Activated CD4-positive, CD25-positive, alpha-beta regulatory T cell (primary cell): ENCODE measurements at places on chromosomes 13 and 19.

- peak; percentile 9 for DNase-seq
These were observed 10.8 kb upstream of the PDCD5 start for GRCh38 chr19:32570081-32570785.

DNA sequence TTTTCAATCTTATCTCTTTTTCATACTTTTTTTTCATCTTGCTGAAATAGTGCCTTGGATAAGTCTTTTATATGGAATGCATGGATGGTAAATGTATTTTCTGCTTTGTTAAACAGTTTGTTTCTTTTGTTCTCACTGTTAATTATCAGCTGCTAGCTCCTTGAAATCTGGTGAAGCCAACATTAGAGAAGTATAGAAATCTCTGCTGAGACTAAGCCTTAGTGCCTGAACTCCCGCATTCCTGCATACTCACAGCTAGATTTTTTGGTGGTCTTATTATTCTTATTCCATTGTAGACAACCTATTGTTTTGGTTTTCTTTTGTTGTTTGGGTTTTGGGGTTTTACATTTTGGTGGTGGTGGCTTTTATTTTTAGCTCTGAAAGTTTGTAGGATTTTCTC is 48.4 kb downstream of the DNAJC15 start:
- no peak for DNase-seq

DNA sequence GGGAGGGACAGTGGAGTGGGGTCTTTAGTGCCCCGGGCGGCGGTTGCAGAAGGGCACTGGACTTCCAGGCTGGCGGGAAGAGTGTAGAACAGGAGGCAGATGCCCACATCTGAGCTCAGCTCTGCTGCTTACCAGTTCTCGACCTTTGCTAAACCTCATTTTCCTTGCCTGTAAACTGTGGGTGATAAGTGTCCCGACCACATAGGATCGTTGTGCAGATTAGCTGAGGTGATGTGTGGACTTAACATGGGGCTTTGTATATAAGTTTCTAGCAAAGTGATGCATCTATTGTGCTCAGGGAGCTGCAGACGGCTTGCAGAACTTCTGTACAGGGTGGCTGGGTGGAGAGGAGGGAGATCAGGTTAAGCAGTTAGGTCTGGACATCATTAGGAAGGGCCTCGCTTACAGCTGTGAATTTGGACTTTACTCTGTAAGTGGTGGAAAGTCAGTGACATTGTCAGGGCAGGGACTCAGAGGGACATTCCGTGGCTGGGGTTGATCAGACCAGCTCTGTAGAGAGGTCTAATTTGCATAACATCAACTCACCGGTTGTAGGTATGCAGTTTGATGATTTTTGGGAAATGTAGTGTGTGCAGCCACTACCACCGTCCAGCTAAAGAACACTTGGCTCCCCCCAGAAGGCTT is 70.0 kb downstream of the SPATA13 start:
- DNase-seq = no peak

DNA sequence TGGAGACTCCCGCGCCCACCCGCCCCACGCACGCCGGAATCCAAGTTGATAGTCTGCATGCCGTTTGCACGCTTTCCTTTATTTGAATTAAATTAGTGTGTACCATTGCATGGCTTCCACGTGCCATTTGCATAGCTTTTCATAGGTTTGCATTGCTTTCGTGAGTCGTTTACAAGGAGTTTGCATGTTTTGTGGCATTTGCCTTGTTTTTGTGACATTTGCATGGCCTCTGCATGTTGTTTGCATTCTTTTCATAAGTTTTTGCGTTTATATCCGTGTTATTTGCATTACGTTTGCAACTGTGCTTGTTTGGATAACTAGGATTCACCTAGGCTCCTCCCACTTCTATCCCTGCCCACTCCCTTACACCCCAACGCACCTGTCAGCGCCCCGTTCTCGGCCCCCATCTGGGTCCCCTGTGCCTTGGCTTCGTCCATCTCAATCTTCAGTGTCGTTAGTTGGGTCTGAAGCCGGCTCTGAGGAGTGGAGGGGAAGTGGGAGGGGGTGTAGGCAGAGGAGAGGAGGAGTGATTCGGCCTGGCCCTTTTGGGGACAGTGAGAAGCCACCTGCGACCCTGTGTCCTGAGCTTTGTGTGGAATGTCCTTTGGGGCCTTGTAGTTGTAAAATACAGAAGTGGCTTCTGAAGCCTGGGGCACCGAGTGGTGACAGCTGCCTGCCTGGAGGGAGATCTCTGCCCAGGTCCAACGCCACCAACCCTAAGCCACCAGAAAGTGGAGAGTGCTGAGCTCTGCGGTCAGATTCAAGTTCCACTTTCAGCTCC is 2.4 kb downstream of the CCDC194 start:
- no peak for DNase-seq

DNA sequence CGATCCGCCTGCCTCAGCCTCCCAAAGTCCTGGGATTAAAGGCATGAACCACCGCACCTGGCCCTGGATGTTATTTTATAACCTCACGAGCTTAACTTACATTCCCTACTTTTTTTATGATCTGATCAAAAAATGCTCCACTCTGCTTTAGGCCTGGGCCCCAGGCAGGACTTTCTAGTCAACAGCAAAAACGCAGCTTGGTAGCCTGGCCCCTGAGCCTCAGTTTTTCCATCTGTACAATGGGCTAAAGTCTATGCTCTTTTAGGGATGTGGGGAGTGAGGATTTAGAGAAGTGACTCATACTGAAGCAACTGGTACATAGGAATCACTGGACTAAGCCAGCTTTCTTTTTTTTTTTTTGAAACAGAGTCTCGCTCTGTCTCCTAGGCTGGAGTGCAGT is 11.9 kb upstream of the PIK3R2 start:
- DNase-seq = no peak

DNA sequence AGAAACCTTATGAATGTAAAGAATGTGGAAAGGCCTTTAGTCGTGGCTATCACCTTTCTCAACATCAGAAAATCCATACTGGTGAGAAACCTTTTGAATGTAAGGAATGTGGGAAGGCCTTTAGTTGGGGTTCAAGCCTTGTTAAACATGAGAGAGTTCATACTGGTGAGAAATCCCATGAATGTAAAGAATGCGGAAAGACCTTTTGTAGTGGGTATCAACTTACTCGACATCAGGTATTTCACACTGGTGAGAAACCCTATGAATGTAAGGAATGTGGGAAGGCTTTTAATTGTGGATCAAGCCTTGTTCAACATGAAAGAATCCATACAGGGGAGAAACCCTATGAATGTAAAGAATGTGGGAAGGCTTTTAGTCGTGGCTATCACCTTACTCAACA is 20.8 kb downstream of the ZNF283 start:
- DNase-seq = no peak

GRCh38 chr19:15934332-15935078 is at the start of gene CYP4F11:
TSS of gene CYP4F11 (minus strand) at chr19:15934529. CDS start at chr19:15934408, 121 bp downstream.
- no peak for DNase-seq

GRCh38 chr19:49362929-49363267 is 682 bp upstream of the TEAD2 start:
- no peak for DNase-seq

GRCh38 chr19:31339411-31339810 is 9.8 kb downstream of the TSHZ3 start:
- DNase-seq = no peak

DNA sequence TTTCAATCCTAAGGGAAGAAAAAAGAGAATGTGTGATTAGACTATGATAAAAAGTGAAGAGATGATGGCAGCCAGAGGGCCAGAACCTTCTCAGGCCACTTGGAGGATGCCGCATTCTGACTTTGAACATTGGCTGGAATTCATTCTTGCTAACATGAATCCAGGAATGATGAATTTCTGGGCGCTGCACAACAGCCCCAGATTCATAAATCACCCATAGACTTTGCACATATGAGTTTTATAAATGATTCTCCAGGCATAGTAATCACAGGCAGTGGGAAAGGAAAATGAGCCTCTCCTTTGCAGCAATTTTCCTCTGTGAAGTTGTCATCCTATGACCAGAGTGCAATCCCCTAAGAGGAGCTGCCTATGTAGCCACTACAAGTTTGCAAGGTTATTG is 555.4 kb downstream of the KCTD12 start:
- DNase-seq = no peak

- DNase-seq = no peak
These were observed 42.6 kb downstream of the ZNF146 start for GRCh38 chr19:36257520-36257876.

DNA sequence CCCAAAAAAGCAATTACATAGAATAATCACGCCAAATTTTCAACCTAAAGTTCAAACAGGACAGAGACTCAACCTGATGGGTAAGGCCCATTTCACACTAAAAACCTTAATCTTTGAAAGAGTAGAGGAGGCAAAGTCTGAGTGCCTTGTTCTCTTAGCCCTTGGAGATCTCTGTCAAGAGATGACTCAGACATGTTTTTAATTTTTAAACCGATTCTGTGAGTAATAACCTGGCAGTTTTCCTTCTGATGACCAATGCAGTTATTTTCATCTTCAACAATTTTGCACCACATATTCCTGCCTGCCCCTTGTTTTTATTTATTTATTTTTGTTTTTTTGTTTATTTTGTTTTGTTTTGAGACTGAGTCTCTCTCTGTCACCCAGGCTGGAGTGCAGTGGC is 11.5 kb upstream of the TNFSF9 start:
- no peak for DNase-seq

- DNase-seq = no peak
These were observed 1422.4 kb upstream of the MIR17HG start for GRCh38 chr13:89925107-89925506.

GRCh38 chr13:65091031-65091430 is 2139.1 kb downstream of the PCDH9 start:
- no peak for DNase-seq

GRCh38 chr19:8337728-8338127 is 5.3 kb downstream of the KANK3 start:
- DNase-seq = no peak

GRCh38 chr13:59398127-59398526 is 765.6 kb downstream of the DIAPH3 start:
- no peak for DNase-seq

DNA sequence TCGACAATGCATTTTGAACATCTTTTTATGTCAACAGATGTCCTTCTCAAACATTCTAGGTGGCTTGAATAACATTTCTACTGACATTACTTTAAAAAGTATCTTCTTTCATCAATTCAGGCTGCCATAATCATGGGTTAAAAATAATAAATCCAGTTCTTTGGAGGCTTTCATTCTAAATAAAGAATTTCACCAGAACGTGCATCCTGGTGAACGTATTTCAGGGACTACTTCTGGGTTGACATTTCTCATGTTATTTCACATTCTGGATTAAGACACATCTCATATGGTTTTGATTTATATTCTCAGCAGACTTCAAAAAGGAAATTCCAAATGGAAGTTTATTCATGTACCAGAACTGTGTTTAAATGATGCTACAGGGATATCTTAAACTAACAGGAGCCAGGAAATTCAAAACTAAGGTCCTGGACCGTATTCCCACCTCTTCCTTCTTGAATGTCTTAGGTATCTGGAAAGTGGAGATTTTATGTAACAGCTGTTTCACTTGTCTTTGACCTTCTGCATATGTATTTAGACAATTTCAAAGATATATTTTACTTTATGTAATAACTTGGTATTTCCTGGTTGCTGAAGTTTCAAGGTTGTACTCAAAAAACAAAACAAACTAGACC is 107.2 kb downstream of the STARD13 start:
- DNase-seq = no peak

DNA sequence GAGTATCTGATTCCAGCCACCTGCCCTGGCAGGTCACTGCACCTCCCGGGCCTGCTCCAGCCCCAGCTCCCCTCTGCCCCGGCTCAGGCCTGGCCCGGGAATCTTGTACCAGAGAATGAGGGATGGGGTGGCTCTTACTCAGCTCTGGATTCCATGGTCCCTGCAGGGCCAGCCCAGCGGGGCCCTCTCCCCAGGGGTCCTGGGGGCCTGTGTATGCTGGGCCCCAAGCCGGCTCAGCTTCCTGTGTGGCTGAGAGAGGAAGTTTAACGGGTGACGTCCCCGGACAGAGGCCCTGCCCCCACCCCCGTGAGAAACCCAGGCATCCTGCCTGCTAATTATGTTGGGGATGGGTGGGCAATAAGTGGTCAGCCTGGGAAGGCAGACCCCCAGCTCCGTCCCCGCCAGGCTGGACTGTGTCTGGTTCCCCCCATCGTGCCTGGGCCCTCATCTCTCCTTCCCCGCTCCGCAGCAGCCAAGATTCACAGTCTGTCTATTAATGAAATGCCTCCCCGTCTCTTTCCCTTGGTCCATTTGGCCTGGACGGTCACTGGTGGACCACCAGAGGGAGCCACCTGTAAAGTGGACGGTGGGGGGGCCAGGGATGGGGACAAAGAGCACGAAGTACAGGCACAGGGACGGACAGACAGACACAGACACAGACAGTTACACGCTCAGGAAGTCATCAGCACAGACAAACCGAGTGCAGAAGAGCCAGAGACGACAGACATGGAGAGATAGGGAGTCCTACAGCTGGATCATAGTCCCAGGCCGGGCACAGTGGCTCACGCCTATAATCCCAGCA is at the start of gene DENND1C:
Gene DENND1C (minus strand): TSS at position 247 of the 802 bp plus-strand sequence. CDS start 92 bp downstream, at position 155.
- no peak for DNase-seq

DNA sequence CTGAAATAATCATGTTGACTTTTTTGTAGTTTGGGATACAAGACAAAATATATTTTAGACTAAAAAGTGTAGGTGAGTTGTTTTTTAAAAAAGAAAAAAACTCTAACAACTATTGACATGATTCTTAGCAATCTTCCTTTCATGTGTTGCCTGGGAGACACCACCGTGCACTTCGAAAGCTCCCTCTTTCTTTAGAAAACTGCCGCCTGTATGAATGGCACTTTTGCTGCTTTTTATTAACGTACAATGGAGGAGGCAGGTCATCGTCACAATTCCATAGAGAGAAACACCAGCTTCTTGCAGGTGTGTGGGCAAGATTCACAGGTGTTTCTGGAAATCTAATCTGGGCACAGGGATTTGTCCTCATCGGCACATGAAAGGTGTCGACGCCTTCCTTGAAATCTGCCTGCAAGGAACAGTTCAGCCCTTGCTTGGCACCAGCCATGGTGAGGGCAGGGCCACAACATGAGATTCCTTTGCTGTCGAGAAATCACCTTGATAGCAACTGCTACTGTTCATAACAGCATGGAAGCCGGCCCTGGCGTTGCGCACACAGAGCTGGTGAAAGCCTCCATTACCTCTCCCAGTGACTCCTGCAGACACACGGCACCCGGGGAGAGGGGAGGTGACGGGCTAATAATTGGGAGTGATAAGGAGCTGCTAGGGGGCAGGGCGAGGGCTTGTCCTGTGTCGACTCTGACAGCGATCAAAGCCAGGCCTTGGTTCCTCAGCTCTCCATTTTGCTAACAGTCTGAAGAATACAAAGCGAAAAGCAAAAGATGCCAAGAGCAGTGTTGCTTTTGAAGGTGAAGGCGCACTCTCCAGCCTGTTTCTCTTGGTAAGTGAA is 66.5 kb downstream of the EFNB2 start:
- no peak for DNase-seq

GRCh38 chr19:13976446-13976845 is 24.1 kb downstream of the DCAF15 start:
- DNase-seq = no peak

- DNase-seq = no peak
These were observed 4.1 kb downstream of the NDUFA3 start for GRCh38 chr19:54106716-54107115.

- no peak for DNase-seq
These were observed 107.0 kb downstream of the ZNF486 start for GRCh38 chr19:20273951-20274570.

GRCh38 chr19:49950956-49951526 is 9.9 kb downstream of the SIGLEC11 start:
- no peak for DNase-seq
